ENCODE measurements at places on chromosomes 6 and 20. TPM values are rescaled to one million over a fixed set of nuclear protein-coding genes. Genes with fewer than 3 reads are reported as not detected.
A peak's percentile ranks its signal among the peaks of the same experiment; 100 is the strongest.

- peak; percentile 14 for DNase-seq
Measured at GRCh38 chr6:107665382-107665781, 158.7 kb downstream of the SCML4 start.

- DNase-seq = no peak
Measured at GRCh38 chr6:34358389-34358905, 34.0 kb downstream of the NUDT3 start.

DNA sequence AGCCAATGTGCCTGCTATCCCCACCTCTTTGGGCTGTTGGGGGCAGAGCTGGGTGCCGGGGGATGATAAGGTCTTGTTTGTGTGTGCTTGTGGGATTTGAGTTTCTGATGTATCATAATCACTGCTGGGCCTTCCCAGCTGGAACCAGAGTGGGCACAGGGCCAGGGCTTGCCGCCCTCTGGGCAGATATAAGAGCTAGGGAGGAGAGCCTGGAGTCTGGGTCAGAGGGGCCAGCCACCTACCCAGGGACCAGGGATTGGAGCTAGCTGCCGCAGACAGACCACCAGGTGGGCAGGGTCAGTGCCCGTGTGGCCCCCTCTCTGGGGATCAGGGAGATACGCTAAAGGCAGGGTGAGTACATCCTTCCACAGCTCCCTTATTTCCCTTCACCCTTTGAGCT, 3.1 kb upstream of the TLDC2 start:
- DNase-seq = no peak

GRCh38 chr6:137890983-137891537, 24.0 kb downstream of the TNFAIP3 start:
- DNase-seq = no peak

DNA sequence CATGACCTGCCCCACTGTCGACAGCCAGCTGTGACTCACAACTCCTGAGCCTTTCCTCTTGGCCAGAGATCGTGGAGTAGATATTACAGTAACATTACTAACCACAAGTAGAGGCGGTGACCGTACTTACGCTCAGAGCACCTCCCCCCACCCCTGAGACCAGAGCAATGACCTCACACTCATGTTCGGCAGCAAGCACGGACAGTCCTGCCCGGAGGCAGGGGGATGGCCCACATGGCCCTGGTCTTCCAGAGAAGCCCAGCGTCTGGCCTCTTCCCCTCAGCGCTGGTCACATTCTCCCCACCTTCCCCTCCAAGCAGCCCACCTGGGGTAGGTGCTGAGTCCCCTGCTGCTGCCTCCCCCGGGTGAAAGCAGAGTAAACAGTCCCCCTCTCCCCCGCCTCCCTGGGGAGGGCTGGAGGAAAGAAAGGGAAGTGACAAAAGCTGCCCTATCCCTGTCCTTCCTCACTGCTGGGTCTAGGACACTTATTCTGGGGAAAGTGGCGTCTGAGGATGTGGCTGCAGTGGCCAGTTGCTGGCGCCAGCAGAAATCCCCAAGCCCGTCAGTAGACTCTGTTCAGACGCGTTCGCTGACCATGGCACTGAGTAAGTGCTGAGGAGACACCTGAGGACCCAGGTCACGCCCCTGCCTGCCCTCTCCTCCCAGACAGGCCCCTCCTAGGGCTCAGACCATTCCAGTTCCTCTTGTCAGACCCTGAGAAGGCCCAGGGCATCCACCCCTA, 68.5 kb downstream of the MRPL14 start:
- DNase-seq = peak; percentile 98

DNA sequence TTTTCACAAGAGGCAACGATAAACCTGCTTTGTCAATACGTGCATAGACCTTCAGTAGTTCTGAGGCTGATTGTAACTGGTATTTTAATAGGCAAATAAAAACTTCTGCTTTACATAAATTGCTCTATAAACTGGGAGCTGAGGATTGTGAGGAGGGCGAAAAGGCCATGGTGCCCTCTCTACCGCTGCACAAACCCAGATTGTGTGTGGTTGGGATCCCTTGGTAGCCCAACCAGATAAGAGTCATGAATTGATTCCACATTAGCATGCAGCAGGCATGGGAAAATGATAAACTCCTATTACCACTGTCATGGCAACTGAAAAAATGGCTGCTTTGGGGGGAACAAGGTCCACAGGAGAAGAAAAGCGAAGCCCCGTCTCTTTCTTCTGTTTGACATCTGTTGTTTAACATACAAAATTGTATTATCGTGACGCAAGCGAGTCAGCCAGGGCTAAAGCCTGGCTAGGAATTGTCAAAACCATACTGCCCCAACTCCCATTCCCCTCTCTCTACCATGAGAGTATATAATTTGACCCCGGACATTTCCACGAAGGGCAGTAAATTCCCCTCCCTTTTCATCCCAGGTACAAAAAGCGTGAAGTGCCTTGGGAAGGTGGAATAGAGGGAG, 157.8 kb upstream of the SALL4 start:
- DNase-seq = no peak

GRCh38 chr20:17635332-17636244, 46.5 kb downstream of the RRBP1 start:
- no peak for DNase-seq

The EMILIN3 gene
- 0.04 TPM for total RNA-seq

- no peak for DNase-seq
Measured at GRCh38 chr20:57809661-57810172, 99.9 kb upstream of the PMEPA1 start.

- no peak for DNase-seq
Measured at GRCh38 chr6:106060167-106060566, 26.0 kb upstream of the PRDM1 start.

The LINC00237 gene
- total RNA-seq = not detected

DNA sequence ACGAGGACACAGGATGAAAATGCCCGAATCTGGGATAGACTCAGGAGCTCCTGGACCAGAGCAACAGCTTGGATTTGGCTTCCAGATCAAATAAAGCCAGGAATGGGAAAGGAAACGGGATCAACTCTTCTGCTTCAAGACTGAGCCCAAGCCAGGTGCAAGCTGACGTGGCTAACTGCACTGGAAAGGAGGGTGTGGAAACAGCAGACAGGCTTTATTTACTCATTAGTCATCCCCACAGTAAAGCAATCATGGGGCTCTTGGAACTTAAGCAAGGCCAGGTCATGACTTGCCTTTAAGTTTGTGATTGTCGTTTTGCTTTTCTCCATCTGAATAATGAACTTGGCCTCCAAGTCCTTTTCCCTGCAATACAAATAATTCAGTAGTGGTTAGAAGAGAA, 45.2 kb downstream of the KIF16B start:
- DNase-seq = peak; percentile 86

- no peak for DNase-seq
Measured at GRCh38 chr6:107400616-107401147, 58.7 kb downstream of the PDSS2 start.

The TGM3 gene
- not detected for total RNA-seq

DNA sequence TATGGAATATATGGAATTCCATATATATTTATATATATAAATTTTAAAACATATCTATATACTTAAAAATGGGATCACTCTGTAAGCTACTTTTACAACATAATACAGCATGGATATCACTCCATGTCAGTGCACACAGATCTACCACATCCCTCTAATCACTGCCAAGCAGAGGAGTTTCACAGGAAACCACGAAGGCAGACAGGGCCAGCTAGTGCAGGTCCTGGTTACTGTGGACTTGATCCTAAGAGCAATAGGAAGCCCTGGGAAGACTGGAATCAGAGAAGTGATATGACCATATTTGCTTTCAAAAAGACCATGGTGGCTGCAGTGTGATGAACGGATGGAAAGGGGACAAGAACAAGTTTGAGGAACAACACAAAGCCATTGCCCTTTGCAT, 40.0 kb upstream of the NRN1 start:
- no peak for DNase-seq

The SLC17A1 gene
- not detected for total RNA-seq

- DNase-seq = no peak
Measured at GRCh38 chr20:48791666-48792071, 36.1 kb downstream of the PREX1 start.

DNA sequence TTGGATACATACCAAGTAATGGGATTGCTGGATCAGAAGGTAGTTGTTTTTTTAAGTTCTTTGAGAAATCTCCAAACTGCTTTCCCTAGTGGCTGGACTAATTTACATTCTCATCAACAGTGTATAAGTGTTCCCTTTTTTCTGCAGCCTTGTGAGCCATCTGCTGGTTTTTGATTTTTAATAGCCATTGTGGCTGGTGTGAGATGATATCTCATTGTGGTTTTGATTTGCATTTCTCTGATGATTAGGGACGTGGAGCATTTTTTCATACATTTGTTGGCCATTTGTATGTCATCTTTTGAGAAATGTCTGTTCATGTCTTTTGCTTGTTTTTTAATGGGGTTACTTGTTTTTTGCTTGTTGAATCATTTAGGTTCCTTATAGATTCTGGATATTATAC, 34.8 kb downstream of the TOP1 start:
- DNase-seq = no peak

The CST1 gene
- total RNA-seq = not detected

- no peak for DNase-seq
Measured at GRCh38 chr6:30847421-30847970, 36.8 kb upstream of the DDR1 start.

GRCh38 chr6:43181942-43182860, at the start of gene CUL9:
CUL9 (plus strand) TSS chr6:43182196; CDS start chr6:43184311, 2,115 bp downstream.
- DNase-seq = peak; percentile 44

The TMC2 gene
- not detected for total RNA-seq

DNA sequence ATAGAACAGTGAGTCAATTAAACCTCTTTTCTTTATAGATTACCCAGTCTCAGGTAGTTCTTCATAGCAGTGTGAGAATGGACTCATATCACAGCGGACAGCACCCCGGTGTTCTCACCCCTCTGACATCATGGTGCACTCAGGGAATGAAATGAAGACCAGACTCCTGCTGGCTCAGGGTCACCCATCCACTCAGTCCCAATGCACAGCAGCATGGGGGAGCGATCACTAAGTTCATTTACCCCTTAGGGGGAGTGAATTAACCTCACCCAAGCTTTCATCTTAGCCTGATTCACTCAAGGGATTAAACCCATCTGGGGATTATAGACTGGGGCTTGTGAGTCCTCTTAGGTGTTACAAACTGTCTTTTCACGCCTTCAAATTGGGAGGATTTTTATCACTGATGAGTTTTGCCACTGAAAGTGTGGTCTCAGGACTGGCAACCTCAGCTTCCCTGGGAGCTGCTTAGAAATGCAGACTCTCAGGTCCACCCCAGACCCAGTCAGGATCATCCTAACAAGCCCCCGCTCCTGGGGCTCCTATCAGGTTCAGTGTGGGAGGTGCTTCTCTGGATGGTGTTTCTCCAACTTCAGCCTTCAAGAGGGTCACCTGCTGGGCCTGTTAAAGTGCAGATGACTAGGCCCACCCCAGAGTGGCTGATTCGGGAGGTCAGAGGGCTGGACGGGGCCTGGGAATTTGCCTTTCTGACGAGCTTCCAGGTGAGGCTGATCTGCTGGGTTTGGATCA, 44.3 kb upstream of the FRMD1 start:
- DNase-seq = no peak

GRCh38 chr6:9948678-9949077, 466.2 kb downstream of the TFAP2A start:
- DNase-seq = no peak

The CDSN gene
- 0.88 TPM for total RNA-seq

The SLC35D3 gene
- not detected for total RNA-seq

GRCh38 chr20:60313614-60314013, 355.4 kb downstream of the CDH26 start:
- no peak for DNase-seq

DNA sequence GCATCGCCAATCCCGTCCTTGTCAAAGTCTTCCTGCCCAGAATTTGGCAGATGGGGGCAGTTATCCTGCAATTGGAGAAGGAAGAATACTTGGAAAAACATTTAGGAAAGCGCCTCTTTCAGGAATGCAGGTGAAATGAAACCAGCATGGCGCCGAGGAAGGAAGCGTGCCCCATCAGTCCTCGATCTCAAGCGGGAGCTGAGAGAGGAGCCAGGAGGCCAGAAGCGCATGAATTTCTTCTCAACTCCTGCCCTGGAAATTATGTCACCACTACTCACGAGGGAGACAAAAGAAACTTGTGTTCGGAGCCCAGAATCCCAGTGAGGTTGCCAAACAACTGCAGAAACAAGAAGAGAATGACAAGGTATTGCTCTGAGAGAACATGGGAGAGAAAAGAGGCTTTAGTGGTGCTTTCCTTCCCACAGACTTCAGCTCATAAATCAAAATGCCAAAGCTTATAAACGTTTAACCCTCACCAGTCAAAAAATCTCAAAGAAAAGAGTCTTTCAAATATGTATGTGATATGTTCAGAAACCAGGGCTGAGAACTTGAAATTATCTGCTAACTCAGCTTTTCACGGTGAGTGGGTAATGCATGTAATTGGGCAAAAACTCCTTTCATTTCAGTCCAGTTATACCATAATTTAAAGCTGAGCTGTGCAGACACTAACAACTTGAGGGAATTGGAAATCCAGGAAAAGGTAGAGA, 23.9 kb downstream of the THBS2 start:
- no peak for DNase-seq

- DNase-seq = no peak
Measured at GRCh38 chr6:45024610-45025009, 303.5 kb upstream of the RUNX2 start.

- DNase-seq = no peak
Measured at GRCh38 chr6:122568350-122568749, 41.9 kb upstream of the PKIB start.

The SDCBP2 gene
- total RNA-seq = 5.3 TPM

DNA sequence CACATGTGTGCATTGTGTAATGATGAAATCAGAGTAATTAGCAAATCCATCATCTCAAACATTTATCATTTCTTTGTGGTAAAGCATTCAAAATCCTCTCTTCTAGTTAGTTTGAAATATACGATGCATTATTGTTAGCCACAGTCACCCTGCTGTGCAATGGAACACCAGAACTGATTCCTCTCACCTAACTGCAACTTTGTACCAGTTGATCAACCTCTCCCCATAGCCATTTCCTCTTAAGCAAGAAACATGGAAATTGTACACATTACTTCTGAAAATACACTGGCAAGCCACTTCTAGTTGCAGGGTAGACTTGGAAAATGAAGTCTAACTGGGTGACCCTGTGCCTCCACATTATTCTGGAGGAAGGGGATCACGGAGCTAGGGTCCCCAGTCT, 58.1 kb upstream of the ESR1 start:
- no peak for DNase-seq

GRCh38 chr6:62980093-62980492, 231.2 kb upstream of the FKBP1C start:
- DNase-seq = no peak

DNA sequence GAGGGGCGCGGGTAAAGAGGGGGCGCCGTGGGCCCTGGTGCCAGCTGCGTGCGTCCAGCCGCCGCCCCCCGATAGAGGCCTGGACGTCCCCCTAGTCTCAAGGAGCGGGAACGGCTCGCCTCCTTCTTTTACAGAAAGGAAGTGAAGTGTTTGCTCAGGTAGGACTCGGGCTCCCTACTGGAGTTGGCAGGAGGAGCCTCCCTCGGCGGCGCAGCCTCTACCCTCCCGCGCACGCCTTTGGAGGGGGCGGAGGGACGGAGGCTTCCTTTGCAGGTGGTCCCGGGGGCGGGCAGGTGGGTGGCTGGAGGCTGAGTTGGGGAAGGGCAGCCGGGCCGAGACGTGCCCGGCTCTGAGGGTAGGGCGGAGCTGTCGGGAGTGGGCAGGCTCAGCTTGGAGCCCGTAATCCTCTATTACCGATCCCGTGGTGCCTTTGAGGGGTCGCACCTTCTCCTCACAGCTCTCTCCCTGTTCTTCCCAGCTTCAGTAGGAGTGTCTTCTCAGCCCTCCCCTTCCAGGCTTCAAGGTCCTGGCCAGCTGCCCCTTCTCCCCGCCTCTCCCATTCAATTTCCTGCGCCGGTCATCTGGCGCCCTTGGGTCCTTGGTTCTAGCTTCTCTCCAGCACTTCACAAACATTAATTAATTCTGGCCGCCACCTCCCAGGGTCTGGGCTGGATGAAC, 728 bp downstream of the ITPR3 start:
- DNase-seq = no peak

The NFKBIL1 gene
- total RNA-seq = 16.2 TPM

Data from foreskin keratinocyte (primary cell).